ENCODE measurements at places on chromosomes 1 and 21. TPM values are rescaled to one million over a fixed set of nuclear protein-coding genes. Genes with fewer than 3 reads are reported as not detected.

The DCDC2B gene
- total RNA-seq, result 3.2 TPM

The SIK1 gene
- total RNA-seq, result 30.1 TPM

The TMEM200B gene
- 4.3 TPM for total RNA-seq

The BMP8A gene
- not detected for total RNA-seq

The LMX1A gene
- 0.21 TPM for total RNA-seq

The SPRR2E gene
- total RNA-seq, result not detected

The CCDC181 gene
- 1.4 TPM for total RNA-seq

The F13B gene
- total RNA-seq, result not detected

GRCh38 chr1:101847626-101848025, 149.1 kb downstream of the OLFM3 start:
- DNase-seq, result no peak

- DNase-seq, result no peak
Measured at GRCh38 chr1:26350701-26351589, 3.0 kb downstream of the CRYBG2 start.

DNA sequence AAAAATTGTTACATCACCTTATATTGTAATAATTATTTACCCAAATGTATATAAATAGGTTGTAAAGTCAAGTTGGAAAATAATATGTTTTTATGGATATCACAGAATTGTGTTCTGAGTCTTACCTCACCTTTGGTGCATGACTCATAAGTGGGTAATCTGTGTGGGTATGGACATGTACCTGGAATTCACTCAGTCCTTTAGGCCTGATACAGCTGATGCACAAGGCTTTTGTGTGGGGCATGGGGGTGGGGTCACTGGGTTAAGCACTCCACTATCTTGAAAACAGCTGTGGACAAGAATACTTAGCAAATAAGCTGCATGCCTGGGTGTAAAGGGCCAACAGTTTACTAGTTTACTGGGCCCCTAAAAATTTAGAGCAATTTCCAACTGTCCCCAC, 34.4 kb downstream of the INKA2 start:
- DNase-seq, result no peak

DNA sequence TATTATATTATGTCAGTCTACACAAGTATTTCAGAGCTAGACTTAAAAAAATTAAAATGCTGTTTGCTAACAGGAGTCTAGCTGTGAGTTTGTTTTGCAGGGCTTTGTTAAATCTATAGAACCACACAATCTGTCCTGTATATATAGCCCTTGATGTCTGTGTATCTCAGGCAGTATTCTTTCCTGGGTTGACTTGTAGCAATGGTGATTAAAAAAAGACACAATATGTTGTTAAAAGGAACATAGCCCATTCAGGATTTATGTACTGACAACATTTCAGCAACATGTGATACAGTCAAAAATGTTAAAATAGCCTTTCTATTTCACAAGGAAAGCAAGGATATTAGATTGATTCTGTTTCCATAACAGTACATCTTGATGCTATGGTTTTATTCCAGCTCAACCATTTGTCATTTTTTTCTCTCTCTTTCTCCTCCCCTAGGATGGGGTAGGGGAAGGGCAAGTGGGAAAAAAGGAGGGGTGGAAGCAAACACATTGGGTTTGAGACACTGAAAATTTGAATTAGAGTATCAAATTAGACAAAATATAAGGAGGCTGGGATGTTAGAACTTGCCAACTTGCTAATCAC, 139.2 kb downstream of the DSCAM start:
- no peak for DNase-seq

DNA sequence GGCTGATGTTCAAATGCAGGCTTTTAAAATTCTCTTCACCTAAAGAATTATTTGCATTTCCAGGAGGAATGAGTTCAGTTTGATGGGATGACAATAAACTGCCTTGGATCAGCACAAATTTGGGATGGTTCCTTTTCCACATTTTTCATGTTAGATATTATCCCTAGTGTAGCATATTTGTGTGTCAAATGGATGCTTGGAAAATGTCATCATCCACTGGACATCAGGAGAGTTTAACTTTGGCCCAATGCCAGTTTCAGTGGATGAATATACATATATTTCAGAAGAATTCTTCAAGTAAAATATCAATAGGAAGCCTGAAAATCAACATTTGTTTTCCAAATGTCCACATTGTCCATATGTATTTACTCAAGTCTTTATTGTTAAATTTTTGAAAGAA, 116.5 kb upstream of the COL24A1 start:
- no peak for DNase-seq

DNA sequence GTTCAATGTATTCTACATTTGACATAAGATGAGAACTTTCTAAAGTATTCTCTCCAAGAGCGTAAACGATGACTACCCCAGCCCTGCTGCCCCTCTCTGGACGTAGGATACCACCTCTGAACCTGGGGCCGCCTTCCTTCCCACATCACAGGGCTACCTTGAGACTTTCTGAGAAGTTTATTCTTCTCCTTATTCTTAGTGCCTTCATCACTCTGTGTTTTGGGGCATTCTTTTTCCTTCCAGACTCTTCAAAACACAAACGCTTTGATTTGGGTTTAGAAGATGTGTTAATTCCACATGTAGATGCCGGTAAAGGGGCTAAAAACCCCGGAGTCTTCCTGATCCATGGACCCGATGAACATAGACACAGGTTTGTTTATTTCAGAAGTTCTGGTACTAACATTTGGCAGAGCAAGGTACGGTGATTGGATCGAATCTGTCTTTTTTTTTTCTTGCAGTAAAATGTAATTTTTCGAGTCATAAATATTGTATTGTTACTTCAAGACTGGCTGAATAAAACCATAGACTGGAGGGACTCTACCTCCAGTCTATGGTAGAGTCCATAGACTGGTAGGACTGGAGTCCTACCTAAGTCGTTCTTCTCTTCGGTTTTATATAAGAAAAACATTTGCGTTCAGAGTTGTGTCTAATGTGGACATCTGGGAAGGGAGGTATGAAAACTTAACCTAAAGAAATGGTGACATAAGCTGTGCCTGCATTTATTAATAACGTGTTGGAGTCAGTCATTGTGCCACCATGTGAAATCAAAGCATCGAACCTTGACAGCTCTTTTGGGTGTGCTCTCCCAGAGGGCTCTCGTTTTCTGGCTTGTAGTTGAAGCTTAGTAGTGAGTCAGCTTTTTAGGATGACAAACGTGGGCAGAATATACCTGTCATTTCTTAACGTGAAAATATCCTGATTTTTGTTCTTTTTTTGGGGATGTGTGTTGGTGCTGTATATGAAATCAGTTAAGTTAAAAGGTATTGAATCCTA, 1.2 kb downstream of the MAN1A2 start:
- no peak for DNase-seq

GRCh38 chr1:235402457-235403200, 35.4 kb downstream of the TBCE start:
- DNase-seq, result no peak

GRCh38 chr1:211469938-211470529, 21.9 kb downstream of the RD3 start:
- peak; percentile 83 for DNase-seq

DNA sequence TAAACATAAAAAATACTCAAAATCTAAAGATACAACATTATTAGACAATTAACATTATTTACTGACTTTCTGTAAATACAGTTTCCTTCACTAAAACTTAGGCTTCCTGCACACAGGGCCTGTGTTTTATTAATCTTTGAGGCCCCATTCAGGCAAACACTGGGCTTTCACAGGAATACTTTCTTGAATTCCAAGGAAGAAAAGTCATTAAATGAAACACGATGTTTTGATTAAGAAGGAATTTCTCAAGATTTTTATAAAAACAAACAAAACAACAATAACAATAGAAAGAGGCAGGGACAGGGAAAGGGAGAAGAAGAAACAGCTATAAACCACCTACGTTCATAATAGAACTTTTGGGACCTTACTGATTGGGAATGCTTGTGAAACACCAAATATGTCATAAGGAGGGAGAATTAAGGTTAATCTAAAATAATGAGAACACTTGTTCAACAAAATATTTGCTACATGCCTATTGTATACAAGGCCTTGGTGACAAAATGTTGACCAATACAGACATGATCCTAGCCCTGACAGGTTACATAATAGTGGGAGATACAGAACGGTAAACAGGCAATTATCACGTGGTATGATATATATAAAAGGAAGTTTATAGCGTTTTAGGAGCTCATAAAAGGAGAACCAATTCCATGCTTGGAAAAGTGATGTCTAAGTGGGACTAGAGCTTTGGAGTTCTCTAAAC, 3.6 kb downstream of the DDAH1 start:
- DNase-seq, result no peak

- no peak for DNase-seq
Measured at GRCh38 chr1:19222573-19222972, 12.5 kb upstream of the UBR4 start.

DNA sequence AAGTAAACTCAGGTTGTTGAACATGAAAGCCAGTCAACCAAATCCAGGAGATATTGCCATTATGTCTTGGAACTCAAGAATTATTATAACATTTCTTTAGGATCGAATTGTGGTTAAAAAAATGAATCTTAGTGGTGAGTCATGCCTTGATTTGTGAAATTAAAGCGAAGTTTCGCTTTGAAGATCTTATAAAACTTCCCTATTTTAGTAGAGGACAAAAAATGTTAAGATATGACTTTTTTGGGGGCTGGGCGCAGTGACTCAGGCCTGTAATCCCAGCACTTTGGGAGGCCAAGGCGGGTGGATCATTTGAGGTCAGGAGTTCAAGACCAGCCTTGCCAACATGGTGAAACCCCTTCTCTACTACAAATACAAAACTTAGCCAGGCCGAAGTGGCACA, 39.5 kb upstream of the PTBP2 start:
- no peak for DNase-seq

Measured in lower lobe of right lung (tissue), 2 donors.